ENCODE measurements at places on chromosomes 13 and 19.

DNA sequence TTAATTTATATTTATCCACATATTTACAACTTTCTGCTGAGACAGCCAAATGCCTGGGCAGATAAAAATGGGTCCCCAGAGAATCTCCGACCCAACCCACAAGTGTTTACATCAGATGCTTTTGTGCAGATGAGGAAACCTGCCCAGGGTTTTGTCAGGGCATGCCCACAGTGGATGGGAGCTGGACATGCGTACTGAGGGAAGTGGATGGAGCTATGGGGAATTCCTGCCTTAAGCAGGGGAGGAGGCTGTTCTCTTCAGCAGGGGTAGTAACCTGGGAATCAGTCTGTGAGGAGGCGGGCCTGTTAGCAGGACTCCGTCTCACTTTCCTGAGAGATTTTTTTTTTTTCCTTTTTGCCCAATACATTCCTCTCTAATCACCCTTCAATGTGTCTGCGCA is 122.9 kb downstream of the RFC3 start:
- peak; percentile 18 for DNase-seq

- no peak for DNase-seq
These were observed 1301.5 kb upstream of the ATXN8OS start for GRCh38 chr13:68806125-68806524.

DNA sequence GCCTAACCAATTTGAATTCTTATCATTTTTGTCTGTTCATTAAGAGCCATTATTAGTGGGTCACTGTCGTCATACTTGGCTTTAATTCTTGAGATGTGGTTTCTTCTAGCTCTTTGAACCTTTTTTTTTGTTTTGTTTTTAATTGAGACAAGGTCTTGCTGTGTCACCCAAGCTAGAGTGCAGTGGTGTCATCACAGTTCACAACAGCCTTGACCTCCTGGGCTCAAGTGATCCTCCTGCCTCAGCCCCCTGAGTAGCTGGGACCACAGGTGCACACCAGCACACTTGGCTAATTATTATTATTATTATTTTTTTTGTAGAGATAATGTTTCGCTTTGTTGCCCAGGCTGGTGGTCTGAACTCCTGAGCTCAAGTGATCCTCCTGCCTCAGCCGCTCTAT is 25.8 kb upstream of the LDLR start:
- DNase-seq = peak; percentile 41

- DNase-seq = no peak
These were observed 63.5 kb downstream of the C13orf42 start for GRCh38 chr13:51047434-51048165.

- no peak for DNase-seq
These were observed 1.3 kb upstream of the KLK8 start for GRCh38 chr19:51002542-51003311.

GRCh38 chr13:99039718-99040280 is 61.9 kb upstream of the DOCK9 start:
- no peak for DNase-seq

- no peak for DNase-seq
These were observed 29.6 kb downstream of the VWA8 start for GRCh38 chr13:41931337-41931736.

DNA sequence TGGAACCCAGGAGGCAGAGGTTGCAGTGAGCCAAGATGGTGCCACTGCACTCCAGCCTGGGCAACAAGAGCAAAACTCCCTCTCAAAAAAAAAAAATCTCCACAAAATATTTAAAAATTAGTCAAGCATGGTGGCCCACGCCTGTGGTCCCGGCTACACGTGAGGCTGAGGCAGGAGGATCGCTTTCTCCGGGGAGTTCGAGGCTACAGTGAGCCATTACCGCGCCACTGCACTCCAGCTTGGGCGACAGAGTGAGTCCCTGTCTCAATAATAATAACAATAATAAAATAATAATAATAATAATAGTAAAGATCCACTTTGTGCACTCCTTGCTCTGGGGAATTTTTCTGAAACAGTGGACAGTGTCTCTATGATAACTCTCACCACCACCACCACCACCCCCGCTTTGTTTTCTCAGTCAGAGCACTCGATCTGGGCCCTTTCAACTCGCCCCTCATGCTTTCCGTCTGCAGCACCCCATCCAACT is 8.7 kb downstream of the NAPSA start:
- no peak for DNase-seq

GRCh38 chr13:48295271-48295670 is 8.3 kb upstream of the RB1 start:
- no peak for DNase-seq

GRCh38 chr19:50325310-50326100 is 3.7 kb downstream of the KCNC3 start:
- peak; percentile 82 for DNase-seq

GRCh38 chr13:51003642-51004041 is 94.1 kb downstream of the RNASEH2B start:
- DNase-seq = no peak

DNA sequence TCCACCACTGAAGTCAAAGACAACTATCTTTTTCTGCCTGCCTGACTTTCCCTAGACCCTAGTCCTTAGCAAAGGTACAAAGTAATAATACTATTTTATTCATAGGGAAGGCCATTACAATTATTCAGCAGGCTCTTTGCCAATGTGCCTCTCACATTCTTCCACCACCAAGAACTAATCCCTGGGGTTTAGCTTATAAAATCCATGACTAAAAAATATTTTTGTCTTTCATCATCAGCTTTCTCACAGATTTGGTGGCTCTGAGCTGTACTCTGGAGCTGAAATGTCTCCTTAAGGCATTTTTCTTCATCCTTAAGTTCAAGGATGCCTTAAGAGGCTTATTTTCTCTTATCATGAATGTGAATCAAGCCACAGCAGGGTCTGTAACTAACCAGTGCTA is 96.1 kb downstream of the OXGR1 start:
- peak; percentile 49 for DNase-seq

DNA sequence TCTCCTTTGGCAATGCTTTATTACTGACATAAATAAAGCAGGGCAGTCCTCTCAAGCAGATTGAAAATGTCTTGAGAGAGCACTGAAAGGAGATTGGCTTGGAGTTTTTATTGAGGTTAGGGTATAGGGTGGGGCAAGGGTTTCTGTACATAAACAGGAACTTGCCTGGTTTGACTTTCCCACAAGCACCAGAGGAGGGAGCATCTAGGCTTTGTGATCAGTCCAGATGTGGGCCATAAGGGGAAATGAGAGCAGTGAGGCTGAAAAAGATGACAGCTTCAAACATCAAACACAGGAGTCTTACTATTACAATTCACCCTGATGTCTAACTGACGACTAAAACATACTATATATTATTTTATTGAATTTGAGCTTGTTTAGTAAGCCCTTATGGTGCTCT is 260.9 kb downstream of the MTUS2 start:
- DNase-seq = no peak

- peak; percentile 51 for DNase-seq
These were observed 438 bp downstream of the PRKCSH start for GRCh38 chr19:11435833-11436313.

DNA sequence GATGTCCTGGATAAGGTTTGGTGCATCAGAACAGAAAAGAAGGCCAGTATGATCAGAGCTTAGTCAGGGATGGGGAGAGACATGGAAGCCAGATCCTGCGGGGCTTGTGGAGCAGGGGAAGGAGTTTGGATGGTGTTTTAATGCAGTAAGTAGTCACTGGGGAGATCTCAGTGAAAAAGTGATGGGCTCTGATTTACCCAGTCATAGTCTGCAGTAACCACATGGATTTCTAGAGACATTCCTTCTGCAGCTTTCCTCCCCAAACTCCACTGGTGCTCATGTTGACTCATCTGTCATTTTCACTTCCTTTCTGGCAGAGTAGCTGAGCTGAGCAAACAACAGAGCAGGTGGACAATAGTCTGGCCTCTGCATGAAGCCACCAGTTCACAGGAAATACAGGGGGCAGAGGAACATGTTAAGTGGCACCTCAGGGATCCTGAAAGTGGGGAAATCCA is 144.1 kb downstream of the DPF1 start:
- peak; percentile 87 for DNase-seq

DNA sequence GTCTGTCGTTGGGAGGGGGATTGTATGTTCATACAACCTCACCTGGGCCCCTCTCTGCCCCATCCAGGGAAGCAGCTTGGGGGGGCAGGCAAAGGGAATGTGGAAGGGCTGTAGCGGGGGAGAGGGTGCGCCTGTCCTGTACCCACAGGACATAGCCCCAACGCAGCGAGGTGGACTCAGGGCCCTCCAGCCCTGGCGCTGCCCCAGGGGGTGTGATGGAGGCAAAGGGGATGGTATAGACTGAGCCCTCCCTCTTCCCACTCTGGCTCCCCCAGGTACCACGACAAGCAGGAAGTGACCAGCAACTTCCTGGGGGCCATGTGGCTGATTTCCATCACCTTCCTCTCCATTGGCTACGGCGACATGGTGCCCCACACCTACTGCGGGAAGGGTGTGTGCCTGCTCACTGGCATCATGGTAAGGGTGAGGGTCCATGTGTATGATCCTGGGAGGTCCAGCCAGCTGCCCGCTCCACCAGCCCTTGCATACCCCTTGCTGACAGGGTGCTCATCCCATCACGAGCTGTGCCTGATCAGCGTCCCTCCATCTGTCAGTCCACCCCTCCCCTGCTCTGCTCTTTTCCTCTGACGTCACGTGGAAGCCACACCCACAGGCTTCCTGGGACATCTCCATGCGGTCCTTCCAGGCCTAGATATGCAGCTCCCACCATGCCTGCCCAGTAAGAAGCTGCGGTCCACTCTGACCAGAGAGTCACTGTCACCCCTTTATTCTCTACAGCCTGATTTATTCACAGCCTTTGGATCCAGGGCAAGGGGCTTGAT is 18.3 kb downstream of the KCNN1 start:
- no peak for DNase-seq

- no peak for DNase-seq
These were observed 24.6 kb upstream of the TM9SF2 start for GRCh38 chr13:99476648-99477047.

DNA sequence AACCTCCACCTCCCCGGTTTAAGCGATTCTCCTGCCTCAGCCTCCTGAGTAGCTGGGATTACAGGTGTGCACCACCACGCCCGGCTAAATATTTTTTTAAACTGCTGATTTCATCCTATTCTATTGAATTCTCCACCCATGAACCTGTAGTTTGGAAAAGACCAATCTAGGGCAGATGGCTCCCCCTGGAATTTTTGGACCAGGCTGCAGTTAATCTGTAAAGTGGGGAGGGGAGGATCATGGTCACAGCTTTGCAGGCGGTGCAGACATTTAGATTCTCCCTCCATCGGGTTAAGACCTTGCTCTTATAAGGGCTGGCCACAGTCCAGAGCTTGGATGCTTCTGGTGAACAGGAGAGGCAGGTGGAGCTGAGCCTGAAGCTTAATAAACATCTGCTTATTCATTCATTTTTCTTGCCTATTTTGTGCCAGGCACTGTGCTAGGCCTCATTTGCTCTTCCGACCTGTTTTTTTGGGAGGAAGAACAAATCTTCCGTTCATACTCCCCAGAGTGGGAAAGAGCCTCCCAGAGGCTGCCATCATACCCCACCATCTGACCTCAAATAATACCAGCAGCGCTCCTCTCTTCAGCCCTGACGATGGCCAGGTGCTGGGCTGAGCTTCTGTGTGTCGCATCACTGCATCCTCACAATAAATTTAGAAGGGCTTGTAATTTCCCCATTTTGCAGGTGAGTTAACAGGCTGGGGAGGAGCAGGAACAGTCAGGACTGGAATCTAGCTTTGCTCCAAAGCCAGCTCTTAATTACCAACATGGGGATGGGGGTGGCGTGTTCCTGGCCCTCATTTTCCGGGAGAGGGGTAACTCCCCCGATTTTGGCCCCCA is 902 bp upstream of the CCDC106 start:
- no peak for DNase-seq
